Right kidney (tissue), 9 donors: ENCODE measurements at places on chromosomes 7 and 10.

GRCh38 chr7:16055263-16055976 is 365.9 kb downstream of the CRPPA start:
- DNase-seq = no peak

- no peak for DNase-seq
These were observed 319.3 kb upstream of the LRGUK start for GRCh38 chr7:133807624-133808492.

- peak; percentile 45 for DNase-seq
These were observed 57.6 kb downstream of the MMRN2 start for GRCh38 chr10:86899670-86900276.

- no peak for DNase-seq
These were observed 4.0 kb upstream of the MINPP1 start for GRCh38 chr10:87500646-87501048.

- peak; percentile 26 for DNase-seq
These were observed 250.0 kb upstream of the KLF6 start for GRCh38 chr10:4034907-4035598.

GRCh38 chr7:114973147-114973546 is 51.3 kb downstream of the MDFIC start:
- DNase-seq = no peak

GRCh38 chr7:30420662-30421061 is 57.9 kb downstream of the NOD1 start:
- DNase-seq = no peak

GRCh38 chr10:99742701-99743100 is 10.7 kb downstream of the CUTC start:
- no peak for DNase-seq

DNA sequence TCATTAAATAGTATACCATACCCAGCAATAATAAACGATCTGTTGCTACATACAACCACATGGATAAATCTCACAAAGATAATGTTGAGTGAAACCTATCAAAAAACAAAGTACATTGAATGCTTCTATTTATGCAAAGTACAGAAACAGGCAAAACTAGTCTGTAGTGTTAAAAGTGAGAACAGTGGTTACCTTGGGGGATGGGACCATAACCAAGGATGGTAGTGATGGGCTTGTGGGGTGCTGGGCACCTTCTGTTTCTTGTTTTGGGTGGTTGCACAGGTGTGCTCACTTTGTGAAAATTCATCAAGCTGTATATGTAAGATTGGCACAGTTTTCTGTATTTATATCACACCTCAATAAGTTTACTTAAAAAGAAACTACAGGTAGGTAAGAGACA is 105.7 kb downstream of the ATE1 start:
- DNase-seq = no peak

- DNase-seq = no peak
These were observed 770.4 kb downstream of the TNS3 start for GRCh38 chr7:46811529-46811928.

DNA sequence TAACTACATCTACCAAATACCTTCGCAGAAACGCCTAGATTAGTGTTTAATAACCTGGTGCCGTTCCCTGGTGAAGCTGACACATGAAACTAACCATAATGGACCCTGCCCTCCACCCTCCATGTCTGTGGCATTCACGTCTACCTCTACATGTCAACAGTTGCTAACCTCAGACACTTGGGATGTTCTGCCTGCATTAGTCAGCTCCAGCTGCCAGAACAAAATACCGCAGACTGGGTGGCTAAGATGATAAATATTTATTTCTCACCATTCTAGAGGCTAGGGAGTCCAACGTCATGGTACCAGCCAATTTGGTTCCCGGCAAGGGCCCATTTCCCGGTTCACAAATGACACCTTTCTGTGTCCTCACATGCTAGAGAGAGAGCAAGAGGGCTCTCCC is 118.5 kb upstream of the CHST15 start:
- DNase-seq = no peak

DNA sequence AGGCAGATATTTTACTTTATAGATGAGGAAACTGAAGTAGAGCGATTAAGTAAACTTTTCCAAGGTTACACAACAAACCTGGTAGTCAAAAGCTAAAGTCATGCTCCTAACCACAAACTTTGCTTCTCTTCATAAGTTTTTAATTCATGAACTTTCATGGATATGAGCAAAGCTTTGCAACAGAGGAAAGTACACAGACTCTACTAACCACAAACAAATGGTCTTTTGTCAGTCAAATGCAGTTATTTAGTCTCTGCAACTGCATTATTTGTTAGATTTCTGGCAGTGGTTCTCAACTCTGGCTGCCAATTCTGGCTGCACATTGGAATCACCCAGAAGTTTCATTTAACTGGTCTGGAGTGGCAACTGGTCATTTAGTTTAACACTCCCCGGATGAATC is 140.6 kb upstream of the TMEM168 start:
- no peak for DNase-seq

- no peak for DNase-seq
These were observed 61.7 kb downstream of the PALD1 start for GRCh38 chr10:70540089-70540788.

- DNase-seq = no peak
These were observed 232.2 kb downstream of the TRIL start for GRCh38 chr7:28725911-28726310.

GRCh38 chr7:111895049-111895448 is 311.1 kb downstream of the DOCK4 start:
- DNase-seq = no peak

DNA sequence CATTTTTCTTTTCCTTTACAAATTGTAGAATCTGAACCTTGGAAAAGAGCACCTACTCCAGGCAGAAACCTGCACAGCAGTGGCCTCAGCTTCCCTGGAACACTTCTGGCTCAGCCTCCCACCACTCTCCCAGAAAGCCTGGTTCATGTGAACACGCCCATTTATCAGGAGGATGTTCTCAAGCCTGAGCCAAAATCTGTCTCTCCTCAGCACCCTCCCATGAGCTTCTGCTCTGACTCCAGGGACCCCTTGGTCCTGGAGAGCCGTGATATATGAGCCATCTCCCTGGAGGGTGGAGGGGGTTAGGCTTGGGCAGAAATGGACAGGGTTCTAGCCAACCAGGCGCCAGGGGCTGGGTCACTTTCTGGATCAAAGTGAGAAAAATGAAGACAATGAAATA is 10.1 kb downstream of the GDF2 start:
- DNase-seq = no peak

DNA sequence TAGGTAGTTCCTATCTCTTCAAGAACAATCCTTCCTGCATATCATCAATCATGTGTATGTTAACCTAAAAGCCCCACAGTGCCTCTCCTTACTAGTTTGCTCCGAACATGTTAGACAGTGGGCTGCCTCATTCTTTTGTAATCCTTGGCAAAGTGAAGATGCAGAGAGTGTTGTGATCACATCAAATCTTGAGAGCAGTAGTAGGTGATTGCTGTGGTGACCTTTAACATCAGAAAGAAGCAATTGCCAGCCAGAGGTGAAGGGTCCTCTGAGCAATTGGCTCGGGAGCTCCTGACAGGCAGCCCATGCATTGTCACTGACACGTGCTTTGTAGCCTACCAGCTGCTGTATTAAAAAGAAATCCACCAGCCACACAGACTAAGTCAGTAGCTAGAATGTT is 19.6 kb upstream of the GSTK1 start:
- no peak for DNase-seq

DNA sequence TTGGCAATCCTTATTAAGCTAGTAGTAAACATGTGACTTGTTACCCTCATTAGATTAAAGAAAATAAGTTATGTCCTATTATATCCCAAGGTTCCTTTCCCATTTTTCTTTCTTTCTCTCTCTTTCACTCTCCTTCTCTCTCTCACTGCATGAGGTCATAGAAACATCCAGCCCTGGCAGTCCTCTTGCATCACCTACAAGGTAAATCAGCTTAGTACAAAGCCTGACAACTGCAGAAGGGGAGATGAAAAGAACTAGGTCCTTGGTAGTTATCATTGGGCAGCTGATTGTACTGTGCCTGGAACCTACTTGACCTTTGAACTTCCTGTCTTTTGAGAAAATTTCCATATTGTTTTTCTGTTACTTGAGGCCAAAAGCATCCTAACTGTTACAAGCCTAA is 307.9 kb upstream of the SP8 start:
- DNase-seq = no peak

GRCh38 chr10:34526186-34526585 is 288.9 kb downstream of the PARD3 start:
- no peak for DNase-seq

DNA sequence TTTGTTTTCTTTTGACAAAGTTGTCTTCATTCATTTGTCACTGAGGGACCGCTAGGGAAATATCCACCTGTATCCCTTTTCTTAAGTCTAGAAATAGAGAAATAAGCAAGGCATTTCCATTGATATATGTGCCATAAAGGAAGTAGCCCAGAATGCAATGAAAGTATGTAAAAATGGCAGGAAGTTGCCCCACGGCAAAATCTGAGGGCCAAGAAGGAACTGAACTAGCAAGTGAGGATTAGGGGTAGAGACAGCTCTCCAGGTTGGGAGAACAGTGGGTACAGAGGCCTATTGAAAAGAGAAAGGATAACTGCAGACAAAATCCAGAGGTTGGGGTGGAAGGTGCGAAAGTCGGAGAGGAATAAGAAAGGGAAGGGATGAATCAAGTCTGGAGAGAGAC is 56.6 kb upstream of the TOMM7 start:
- no peak for DNase-seq

GRCh38 chr10:67936416-67936815 is 52.0 kb downstream of the SIRT1 start:
- DNase-seq = no peak

GRCh38 chr7:108253275-108254044 is 123.3 kb upstream of the LAMB4 start:
- DNase-seq = no peak

DNA sequence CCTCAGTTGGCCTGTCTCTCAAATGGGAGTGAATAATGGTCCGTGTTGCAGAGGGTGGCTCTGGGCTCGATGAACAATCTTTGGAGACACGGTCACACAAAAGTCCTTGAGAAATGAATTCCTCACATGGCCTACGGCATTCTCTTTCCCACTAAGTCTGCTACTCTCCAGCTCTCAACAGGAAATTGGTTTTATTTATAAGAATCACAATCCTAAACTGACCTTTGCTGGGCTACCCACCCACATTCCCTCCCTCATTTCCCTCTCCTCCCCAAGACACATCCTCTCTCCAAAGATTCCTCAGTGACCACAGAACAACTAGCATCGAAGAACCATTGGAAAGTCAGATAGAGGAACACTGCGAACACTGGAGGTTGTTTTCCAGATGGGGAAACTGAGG is 4.7 kb downstream of the AFAP1L2 start:
- no peak for DNase-seq

GRCh38 chr7:111639934-111640333 is 77.6 kb upstream of the IMMP2L start:
- DNase-seq = no peak

DNA sequence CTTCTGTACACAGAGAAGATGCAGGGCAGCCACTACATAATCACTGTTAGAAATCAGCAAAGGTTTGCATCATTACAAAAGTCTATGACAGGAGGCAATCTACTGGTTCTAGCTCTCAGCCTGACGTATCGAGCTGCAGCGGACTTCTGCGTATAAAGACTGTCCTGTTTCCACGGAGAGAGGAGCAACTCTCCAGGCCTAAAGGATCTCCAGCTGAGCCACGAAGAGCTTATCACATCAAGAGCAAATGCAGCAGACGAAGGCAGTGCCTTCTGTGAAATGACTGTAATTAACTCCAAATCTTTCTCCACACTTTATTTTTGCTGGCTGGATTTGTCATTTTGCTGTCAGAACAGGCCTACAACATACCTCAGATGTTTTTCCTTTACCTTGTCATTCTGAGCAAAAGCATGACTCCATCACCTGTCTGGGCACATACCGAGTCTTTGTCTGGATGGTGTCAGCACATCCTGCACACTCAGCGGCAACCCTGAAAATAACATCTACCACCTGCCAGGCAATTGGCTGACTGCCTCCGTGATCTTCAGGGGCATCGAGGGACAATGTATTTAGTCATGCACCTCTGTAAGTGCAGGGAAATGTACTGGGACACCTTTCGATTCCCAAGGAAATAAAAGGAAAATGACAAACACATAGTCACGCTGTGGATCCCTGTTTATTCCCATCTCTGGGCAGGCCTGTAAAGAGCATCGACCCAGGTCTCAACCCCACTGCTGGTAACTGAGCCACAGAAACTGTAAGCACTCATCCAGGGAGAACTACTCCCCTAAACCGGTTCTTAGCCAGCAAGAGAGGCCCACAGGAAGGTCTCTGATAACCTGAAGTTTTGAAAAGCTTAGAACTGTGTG is 26.3 kb upstream of the SH3PXD2A start:
- DNase-seq = no peak

- DNase-seq = no peak
These were observed 182.3 kb downstream of the MAD1L1 start for GRCh38 chr7:2050511-2050866.

GRCh38 chr7:6482307-6482706 is 34.6 kb upstream of the DAGLB start:
- DNase-seq = no peak

- DNase-seq = no peak
These were observed 12.7 kb upstream of the PURB start for GRCh38 chr7:44898039-44898438.

DNA sequence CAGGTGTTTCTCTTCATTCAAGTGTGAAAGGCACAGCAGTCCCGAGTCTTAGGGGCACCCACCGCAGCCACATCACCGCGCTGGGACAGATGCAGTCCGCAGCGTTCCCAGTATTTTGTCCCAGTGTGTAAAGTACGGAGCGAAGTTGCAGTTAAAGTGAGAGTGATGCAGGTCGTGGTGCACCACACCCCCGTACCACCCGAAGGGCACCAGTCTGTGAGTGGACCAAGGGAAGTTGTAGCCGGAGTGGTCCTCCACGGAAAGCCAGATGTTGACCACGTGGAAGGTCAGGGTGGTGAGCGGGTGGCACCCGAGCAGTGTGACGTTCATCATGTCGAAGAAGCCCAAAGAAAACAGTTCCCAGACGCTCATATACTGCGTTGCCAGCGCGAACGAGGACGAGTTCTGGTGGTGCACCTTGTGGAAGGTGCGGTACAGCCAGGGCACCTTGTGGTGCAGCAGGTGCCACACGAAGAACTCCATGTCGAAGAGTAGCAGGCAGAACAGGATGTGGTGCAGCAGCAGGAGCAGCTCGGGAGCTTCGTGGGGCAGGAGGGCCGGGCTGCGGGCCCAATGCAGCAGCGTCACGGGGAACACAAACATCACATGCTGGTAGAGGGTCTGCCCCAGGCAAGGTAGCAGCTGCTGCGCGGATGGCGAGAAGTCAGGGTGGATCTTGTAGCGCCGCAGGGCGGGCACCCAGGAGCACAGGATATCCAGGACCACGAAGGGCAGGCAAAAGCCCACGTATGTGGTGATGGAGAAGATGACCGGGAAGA is 526 bp downstream of the CH25H start:
- no peak for DNase-seq

DNA sequence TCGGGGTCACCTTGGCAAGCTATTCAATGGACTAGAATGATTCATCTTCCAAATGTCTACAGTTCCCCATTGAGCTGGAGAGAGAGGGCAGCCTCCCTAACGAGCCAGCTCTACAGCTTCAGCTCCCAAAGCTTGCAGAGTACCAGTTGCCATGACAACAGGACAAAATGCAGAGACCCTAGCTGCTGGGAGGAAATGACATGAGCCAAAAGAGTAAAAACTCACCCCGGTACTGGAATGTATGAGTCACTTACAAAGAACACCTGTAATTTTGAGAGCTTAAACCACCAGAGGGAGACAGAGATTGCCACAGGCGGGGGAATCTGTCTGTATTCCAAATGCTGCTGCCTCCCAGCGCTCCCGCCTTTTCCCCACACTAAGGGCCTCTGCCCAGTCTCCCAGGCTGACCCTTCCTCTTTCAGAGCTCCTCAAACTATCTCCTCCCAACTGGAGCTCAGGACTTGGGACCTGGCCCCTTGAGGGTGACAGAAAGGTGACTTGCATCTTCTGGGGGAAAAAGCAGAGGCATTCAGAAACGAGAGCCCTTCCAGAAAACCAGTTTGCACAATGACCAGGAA is 95.5 kb downstream of the CUL2 start:
- DNase-seq = peak; percentile 56
